ENCODE measurements at places on chromosomes 11 and 22.

DNA sequence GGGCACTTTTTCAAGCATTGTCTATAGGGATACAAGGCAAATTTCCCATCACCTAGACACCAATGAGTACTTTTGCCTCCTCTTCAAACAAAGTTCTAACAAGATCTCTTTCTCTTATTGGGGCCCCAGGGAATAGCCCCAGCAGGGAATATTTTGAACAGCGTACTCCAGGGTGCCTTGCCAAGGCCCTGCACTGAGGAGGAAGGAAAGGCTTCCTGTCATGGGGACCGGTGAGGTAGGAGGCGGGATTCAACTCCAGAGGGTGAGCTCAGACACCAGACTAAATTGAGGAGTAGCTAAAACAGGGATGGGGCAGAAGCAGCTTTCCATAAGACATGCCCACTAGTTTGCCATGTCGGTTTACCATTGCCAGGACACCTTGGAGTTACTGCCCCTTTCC lies 28.0 kb upstream of the OR56B4 start:
- no peak for DNase-seq

- no peak for DNase-seq
These were observed 62.8 kb downstream of the AAMDC start for GRCh38 chr11:77883775-77884174.

GRCh38 chr11:108606070-108606469 lies 12.5 kb upstream of the EXPH5 start:
- DNase-seq: no peak

DNA sequence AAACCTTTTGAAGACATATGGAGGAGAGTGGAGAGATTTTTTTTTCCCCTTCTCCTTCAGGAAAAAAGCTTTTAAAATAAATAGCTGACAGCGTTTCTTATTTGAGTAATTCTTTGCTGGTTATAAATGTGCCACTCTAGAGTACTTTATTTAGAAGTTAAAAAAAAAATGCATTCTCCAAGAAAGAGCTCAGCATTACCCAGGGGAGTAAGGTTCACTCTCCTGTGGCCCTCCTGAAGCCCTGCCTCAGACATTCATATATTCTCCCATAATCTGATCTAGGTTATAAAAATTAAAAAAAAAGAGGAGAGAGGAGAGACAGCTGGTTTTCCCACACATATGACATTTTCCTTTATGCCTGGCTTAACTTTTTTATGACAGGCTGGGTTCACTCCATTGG lies 545.2 kb upstream of the CADM1 start:
- DNase-seq: no peak

DNA sequence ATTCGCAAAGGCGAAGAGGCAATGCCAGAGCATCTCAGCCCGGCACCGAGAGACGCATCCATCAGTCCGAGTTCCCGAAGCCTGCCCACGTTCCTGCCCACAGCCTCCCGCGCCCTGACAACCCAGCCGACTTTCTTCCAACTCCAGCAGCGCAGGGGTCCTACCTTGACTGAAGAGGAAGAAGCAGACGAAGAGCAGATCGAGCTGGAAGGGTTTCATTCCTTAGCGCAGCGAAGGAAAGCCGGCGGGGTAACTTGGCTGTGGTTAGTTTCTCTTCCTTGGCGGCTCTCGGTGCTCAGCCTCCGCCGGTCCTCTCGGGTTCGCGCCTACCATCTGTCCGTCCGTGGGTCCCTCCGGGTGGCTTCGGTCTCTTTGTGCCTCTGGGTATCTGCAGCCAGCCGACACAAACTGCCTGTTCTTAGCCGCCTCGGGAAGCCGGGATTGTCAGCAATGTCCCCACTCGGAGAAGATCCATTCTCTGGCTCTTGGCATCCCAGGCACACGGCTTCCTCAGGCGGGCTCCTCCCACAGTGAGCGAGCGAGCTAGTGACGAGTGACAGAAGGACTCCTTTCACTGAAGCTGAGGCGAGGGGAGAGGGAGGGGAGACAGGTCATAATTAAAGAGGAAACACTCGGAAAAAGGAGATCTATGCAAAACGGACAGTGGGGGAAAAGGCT lies at the start of gene KIRREL3:
KIRREL3 (minus strand) TSS at position 480 of the 678 bp plus-strand sequence.
- DNase-seq: no peak

GRCh38 chr22:26634189-26634588 lies 12.4 kb downstream of the CRYBA4 start:
- no peak for DNase-seq

DNA sequence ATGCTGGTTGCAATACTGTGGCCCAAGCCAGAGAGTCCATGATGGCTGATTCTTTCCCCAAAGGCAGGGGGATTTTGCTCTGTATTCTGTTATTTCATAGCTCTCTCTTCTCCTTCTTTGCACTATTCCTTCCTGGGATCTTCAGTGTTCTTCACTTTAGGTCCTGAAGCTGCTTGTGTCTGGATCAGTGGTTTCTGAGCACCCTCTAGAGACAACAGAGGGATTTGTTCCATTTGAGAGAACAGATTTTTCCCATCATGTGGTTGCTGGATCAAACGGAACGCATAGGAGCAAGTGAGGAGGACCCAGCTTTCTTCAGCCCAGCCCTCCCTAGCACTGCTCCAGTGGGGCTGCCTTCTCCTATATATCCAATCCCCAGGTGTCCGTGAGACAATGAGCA lies 68.7 kb upstream of the SYN3 start:
- DNase-seq: no peak

DNA sequence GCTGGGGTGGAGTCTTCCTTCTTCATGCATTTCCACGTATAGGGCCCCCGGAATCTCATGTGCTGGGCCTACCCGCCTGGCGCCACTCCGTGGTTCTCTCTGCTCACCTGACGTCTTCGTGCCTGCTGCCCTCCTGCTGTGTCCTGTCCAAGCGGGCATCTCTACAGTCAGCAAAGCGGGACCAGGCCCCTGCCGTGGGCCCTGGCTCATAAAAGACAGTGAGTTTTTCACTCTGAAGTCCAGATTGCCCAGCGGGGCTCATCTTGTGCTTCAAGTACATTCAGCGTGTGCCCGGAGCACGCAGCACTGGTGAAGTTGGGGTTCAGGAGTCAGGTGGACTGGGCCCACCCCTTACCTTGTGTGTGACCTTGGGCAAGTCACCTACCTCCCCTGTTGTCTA lies 17.4 kb downstream of the C11orf24 start:
- DNase-seq: no peak

DNA sequence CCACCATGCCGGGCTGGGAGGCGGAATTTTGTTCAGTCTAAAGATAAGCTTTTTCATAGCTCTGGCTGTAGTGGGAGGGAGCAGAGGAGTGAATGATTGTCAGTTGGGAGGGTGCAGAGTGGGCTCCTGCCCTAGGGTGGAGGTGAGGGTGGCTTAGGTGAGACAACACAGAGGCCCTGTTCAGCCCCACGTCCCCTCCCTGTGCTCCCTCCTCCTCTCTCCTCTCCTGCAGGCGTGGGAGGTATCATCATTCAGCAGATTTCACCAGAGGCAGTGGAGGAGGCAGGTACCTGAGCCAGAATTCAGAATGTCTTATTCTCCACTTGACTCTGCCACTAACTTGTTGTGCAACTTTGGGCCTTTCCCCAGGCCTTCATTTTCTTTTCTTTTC lies 1.7 kb upstream of the THRSP start:
- DNase-seq: no peak

GRCh38 chr22:46971099-46971763 lies 208.8 kb downstream of the TBC1D22A start:
- no peak for DNase-seq

GRCh38 chr22:30210235-30210909 lies 36.2 kb downstream of the LIF start:
- no peak for DNase-seq

DNA sequence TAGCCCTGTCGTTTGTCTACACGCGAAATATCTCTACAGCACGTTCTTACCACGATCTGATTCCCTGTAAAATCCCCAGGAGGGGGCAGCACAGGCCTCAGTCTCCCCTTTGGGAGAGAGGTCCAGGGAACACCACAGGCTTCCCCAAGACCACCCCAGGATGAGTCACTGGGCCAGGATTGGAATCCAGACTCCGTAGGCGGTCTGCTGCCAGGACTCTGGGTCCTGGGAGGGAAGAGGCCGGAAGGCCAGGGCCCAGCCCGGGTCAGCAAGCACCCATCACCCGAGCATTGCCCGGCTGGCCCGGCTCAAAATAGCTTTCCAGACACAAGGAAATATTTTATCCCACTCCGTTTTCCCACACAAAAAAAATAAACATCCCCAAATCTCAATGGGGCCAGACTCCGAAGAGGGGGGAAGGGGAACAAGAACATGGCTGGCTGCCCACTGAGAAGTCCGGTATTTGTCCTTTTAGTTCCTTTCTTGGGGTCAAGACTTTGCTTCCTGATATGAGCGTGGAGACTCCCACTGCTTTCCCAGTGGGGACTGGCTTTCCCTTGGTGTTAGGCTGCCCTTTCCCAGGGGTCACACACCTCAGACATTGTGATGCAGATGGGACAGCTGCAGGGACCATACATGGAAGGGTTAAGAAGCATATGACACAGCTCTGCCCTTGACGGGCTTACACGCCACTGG lies 91.3 kb downstream of the LRRC32 start:
- no peak for DNase-seq

DNA sequence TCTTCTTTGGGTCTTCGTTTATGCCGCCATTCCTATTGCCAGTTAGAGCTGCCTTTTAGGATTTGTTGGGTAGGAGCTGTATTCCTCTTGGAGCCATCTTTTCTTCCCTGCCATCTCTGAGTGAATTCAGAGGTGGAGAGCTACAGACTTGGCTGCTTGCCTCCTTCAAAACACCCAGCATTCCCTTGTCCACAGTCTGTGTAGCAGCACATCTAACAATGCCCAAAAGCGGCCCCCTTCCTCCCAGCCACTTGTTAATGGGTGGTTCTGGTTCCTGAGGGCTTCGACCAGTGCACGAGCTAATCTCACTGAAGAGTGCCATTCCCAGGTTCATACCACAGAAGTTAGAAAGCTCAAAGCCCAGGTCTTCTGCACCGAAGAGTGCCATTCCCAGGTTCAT lies 37.7 kb downstream of the MARK2 start:
- DNase-seq: no peak

GRCh38 chr11:95363164-95363563 lies 132.2 kb upstream of the SESN3 start:
- no peak for DNase-seq

- no peak for DNase-seq
These were observed 42.4 kb downstream of the OSBP start for GRCh38 chr11:59573216-59573615.

Data from stimulated activated CD4-positive, alpha-beta T cell treated with anti-CD3 and anti-CD28 coated beads, TNF-alpha, amount 100 ng/mL, for 4 hours (primary cell).